ENCODE measurements at places on chromosomes 3 and 15.
A peak's percentile ranks its signal among the peaks of the same experiment; 100 is the strongest.

DNA sequence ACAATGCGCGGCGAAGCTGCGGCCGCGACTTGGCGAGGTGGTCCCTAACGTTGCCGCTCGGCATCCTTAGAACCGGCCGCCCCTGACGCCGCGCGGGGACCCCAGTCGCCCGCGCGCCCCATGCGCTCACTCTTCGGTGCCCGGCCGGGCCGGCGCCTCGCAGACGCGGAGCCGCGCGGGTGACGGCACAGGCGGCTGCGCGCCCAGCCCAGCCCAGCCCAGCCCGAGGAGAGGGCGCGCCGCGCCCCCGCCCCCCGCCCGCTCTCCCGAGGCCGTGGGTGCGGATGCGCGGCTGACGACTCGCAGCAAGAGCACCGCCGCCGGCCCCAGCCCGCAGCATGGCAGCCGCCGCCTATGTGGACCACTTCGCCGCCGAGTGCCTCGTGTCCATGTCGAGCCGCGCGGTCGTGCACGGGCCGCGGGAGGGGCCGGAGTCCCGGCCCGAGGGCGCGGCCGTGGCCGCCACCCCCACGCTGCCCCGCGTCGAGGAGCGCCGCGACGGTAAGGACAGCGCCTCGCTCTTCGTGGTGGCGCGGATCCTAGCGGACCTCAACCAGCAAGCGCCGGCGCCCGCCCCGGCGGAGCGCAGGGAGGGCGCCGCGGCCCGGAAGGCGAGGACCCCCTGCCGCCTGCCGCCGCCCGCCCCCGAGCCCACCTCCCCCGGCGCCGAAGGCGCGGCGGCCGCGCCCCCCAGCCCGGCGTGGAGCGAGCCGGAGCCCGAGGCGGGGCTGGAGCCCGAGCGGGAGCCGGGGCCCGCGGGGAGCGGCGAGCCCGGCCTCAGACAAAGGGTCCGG, 437 bp downstream of the KLF13 start:
- no peak for DNase-seq

DNA sequence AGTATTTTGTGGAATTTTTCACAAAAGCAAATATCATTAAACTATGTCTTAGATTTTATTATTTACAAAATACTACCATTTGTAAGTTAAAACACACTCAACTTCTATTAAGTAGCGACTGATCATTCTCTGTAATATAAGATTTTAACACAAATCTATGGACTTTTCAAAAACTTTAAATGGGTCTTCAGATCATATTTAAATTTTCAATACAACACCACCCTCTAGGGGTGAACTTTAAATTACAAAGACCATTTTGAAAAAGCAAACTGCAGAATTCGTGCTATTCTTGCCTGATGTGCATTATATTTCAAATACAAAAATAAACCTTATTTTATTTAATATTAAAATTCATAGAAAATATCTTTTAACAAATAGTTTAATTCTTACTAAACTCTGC, 8.2 kb upstream of the VGLL4 start:
- DNase-seq = no peak

DNA sequence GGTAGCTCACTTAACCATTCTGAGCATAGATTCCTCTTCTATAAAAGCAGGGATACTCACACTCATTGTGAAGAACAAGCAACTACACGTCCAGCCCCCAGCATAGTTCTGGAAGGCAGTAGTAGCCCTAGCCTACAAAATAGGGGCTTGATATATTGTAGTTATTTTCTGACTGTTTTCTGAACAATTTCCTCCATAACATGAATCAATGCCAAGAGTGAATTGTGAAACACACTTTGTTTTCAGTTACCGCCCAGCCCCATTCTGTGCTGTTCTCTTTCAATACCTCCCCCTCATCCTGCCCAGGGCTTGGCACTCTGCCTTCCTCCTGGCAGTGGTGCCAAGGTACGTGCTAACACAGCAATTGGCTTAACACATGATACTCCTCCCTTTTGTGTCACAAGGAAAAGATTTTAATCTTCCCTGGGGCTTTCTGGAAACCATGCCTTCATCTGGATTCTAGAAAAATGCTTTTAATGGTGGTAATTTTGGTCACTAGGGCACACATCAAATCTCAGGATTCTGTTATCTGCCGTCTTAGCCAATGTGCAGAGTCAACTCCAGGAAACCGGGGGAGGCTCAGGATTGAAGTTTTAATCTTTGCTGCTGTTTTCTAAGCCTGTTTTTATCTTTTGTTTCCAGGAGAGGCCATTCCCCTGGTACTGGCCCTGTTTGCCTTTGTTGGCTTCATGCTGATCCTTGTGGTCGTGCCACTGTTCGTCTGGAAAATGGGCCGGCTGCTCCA, 37.2 kb downstream of the IL20RB start:
- DNase-seq = no peak

- DNase-seq = no peak
These were observed 9.0 kb upstream of the SLCO2A1 start for GRCh38 chr3:134038716-134039115.

DNA sequence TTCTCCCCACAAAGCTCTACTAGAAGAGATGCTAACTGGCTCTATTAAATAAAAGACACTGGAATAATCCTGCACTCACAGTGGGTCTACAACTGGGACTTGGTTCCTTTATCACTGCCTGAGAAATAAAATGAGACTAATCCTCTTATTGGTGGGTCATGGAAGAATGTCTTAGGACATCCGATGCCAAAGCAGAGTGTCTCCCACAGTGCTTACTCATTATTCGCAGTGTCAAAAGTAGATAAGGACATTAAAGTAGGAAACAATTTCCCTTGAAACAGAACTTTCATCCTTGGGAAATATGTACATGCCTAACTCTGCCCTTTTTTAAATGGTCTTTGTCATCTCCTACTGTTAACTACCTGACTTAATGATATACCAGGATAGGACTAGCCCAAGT, 71.5 kb downstream of the GSK3B start:
- no peak for DNase-seq

DNA sequence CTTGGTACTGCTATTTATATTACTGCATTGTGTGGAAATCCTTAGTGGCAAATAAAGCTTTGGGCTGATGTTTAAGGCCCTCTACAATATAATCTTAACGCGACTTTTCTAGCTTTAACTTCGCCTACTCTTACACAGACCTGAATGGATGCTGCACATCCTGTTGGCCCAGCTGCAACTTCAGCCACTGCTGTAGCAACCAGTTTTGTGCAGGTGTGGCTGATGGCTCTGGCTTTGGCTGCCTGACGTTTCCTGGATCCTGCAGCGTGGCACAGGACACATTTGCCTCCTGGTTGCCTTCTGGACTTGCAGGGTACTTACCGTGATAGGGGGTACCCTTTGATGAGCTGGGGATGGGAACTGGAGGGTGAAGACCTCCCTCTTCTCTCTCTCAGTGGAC, 20.2 kb upstream of the ERICH6 start:
- peak; percentile 26 for DNase-seq

DNA sequence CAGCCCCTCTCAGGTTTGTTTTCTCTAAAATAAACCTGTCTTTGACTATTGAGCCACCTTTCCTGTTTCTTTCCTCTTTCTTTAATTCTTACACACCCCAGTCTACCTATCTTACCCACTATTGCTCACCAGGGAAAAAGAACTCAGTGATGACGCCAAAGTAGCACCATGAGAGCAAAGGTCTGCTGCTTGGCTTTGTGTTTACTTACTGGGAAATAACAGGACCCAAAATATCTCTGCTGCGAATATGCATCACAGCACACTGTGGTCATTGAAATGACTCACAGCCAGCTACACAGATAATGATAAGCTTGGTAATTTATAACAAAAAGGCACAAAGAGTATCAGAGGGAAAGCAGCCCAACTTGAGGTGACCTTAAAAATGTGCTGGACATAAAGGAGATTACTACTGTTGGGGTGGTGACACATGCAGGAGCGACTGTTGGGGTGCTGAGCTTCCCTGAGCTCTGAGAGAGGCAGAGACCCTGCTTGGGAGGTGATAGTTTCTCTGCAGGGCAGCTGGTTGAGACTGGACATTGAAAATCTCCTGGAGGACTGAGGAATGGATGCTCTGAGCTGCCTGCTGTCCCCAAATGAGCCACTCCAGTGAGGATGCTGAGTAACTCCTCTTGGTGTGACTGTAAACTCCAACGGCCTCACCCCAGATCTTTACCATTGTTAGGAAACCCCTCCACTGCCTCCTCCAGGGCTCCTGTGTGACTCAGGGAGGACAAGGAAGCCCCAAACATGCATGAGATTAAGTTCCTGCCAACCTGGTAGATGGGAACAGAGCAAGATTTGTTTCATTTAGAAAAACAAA, 14.5 kb downstream of the EFCAB12 start:
- no peak for DNase-seq

- no peak for DNase-seq
These were observed 223.7 kb upstream of the BCHE start for GRCh38 chr3:166060789-166061479.

DNA sequence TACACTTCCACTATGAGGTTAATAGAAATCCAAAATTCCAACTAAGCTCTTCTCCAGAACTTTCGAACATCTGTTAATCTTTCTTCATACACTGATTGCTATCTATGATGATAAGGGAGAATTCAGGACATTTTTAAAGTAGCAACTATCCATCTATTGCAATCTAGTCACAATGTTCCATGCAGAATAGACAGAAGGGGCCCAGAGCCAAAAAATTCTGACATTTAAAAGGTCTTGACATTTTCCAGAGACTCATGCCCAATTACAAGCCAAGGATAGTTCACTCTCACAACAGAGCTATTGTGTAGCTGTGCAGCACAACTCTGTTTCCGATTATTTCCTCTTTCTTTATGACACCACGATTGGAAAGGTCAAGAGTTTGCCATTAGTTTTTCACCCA, 999.7 kb upstream of the ALCAM start:
- DNase-seq = no peak

DNA sequence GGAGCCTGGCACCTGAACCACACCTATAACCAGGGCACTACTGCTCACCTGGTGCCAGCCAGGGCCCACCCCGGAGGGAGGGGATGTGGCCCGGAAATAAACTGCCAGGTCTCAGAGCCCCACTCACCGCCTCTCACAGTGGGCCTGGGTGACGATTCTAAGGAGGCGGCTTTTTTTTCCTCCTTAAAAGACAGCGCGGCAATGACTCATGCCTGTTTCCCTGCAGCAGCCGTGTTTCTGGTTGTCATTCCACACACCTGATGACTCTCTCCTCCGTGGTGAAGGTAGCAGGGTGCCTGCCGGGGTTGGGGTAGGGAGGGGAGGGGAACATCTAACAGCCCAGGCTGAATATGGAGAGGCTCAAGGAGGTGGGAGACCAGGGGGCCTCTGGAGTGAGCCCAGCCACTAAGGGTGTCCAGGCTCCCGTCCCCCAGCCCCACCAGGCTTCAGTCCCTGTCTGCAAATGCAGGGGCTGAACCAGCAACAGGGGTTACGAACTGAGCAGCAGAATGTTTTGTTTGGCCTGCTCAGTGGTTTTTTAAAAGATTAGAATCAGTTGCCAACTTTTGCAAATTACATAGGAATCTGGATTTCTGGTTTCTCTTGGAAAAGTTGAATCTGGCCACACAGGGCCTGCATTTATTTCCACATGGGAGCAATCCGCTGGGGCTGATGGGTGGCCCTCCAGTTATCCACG, 127.3 kb upstream of the LINGO1 start:
- DNase-seq = no peak

GRCh38 chr15:59997070-59997701, 6.9 kb upstream of the FOXB1 start:
- peak; percentile 91 for DNase-seq

GRCh38 chr3:62990704-62991413, 115.6 kb upstream of the CADPS start:
- no peak for DNase-seq

DNA sequence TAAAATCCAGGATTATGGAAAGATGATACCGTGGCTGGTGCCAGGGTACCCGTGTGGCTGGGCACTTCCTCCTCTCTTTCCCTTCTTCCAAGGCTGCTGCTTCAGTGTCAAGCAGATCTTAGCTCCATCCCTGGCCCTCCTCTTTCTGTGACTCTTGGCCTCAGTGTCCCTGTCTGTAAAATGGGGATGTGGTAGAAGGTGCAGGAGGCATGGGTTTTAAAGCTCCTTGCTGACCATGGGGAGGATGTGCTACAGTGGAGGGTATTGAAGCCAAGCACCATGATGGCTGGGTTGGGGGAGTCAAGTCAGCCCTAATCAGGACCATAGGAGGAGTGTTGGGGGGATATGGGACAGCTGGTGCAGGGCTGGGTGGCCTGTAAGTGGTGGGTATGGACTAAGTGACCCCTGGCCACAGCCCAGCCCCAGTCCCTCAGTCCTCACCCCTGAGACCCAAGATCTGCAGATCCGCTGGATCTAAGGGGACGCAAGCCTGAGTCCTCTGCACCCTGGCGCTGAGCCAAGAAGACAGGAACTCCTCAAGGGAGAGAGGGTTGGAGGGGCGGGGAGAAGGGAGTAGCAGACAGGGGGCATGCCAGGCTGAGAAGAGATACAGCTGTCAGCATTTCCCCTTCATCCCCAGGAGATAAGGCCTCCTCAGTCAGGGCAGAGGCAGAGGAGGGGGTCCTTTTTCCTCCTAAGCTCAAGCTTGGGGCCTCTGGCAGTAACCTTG, 12.0 kb downstream of the PTH1R start:
- no peak for DNase-seq

GRCh38 chr15:69032703-69033373, 18.3 kb downstream of the NOX5 start:
- no peak for DNase-seq

DNA sequence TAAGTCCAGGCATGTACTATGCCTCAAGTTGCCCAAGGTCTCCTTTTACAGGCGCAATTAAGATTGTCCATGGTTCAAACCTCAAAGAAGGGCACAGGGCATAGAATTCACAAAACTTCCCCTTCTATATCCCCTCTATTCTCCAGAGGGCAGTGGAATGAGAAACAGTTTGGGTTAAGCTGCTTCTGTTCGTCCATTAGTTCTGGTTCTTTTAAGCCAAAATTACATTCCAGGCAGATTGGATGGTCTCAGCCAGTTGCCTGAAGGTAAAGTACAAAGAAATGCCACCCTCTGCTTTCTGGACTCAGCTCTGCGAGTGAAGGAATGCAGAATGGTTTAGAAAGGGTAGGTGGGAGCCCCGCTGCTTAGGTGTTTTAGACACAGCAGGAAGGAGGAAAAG, 200.7 kb downstream of the GREM1 start:
- peak; percentile 48 for DNase-seq

DNA sequence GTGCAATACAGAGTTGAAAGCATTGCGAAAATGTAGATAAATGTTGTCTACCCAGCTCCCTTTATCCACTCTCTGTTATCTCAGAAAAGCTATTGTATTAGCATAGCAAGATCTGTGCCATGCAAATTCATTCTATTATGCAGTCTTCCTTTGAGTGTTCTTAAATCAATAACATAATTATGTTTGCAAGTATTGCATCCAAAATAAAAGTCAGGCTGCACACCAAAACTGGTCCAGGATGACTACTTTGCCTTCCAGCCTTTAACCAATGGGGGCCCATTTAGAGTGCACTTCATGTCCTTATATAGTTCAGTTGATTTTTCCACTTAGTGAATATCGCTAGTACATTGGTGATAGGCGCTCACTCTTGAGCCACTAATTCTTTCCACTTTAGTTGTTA, 107.4 kb upstream of the MLF1 start:
- DNase-seq = no peak
